ENCODE measurements at places on chromosomes 12 and 14.

GRCh38 chr14:43793579-43793978, 713.5 kb downstream of the FSCB start:
- DNase-seq = no peak

DNA sequence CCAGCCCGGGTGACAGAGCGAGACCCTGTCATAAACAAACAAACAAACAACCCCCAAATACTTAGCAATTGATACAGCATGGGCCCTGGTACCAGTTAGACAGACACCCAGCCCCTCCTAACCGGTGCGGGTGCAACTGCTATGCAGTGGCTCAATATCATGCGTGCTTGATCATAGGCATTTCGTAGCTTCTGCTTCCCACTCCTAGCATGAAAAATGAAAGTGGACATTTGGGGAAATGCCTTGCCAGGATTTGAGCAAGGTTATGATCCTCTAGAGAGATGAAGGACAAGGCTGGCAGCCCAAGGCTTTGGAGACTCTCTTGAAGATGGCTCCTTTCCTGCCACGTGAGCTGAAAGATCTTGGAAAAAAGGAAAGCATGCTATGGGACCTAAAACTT, 13.7 kb downstream of the FGF6 start:
- DNase-seq = no peak

GRCh38 chr12:27244689-27245488, 803 bp downstream of the STK38L start:
- no peak for DNase-seq

DNA sequence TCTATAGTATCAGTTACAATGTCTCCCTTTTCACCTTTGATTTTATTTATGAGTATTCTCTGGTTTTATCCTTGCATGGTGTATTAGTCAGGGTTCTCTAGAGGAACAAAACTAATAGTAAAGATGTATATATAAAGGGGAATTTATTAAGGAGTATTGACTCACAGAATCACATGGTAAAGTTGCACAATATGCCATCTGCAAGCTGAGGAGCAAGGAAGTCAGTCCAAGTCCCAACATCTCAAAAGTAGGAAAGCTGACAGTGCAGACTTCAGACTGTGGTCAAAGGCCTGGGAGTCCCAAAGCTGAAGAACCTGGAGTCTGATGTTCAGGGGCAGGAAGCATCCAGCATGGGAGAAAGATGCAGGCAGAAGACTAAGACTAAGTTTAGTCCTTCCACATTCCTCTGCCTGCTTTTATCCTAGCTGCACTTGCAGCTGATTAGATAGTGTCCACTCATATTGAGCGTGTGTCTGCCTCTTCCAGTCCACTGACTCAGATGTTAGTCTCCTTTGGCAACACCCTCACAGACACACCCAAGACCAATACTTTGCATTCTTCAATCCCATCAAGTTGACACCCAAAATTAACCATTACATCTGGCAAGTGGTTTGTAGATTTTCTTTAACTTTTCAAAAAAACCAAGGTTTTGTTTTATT, 308.0 kb upstream of the LMO3 start:
- no peak for DNase-seq

- no peak for DNase-seq
Measured at GRCh38 chr12:107331471-107331870, 238.1 kb upstream of the CRY1 start.

- DNase-seq = no peak
Measured at GRCh38 chr12:22672951-22673350, 48.0 kb downstream of the ETNK1 start.

GRCh38 chr12:99108924-99109323, 463.8 kb downstream of the APAF1 start:
- no peak for DNase-seq

DNA sequence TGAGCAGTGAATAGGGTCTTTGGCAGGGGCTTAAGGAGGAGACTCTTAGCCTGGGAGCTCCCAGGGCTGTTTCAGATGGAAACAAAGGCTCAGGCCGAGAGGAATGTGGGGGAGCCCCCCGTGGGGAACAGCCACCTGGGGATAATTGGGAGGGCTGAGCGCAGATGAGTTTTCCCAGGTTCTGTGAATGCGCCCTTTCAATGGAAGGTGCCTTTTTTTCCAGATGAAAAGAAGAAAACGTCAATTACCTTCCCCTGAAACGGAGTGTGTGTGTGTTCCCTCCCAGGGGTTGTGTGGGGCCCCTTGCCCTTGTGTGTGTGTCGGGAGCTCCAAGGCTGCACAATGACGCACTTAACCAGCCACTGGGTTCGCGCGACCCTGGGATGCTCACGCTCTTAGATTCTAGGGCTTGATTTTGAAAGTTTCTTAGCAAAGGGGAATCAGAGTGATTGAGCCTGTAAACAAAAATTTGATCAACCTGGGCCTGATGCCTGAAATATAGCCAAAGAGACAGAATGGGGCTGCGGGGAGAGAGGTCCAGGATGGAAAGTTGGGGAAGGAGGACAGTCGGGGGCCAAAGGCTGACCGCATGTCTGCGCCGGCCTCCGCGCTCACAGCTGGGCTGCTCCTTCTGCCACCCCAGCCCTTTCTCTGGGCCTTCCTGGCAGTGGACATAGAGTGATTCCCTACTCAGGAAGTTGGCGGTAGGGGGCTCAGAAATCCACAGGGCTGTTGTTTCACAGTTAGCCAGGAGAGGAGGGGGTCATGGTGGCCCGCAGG, 14.6 kb downstream of the MEG3 start:
- DNase-seq = no peak

GRCh38 chr12:131142891-131143657, 189.4 kb downstream of the ADGRD1 start:
- DNase-seq = no peak

DNA sequence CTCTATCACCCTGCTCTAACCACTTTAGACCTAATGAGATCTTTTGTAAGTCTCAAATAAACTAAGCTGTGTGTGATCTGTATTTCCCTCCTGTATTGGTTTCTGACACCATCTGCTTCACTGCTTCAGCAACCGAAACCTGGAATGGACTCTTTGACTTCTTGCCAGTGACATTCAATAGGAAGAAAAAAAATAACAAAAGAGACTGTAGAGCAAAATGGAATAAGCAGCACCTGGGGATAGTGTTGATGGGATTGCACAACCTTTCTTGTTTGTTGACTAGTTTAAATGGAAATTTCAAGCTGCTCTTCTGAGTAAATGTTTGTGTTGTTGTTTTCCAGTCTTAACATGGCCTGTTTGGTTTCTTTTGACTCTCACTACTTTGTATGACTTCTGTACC, 888.6 kb upstream of the SEL1L start:
- DNase-seq = no peak

GRCh38 chr12:28879379-28879778, 269.7 kb upstream of the FAR2 start:
- no peak for DNase-seq

- no peak for DNase-seq
Measured at GRCh38 chr14:95299271-95299670, 20.4 kb downstream of the CLMN start.

GRCh38 chr12:26953447-26953846, 15.2 kb downstream of the FGFR1OP2 start:
- no peak for DNase-seq

GRCh38 chr12:101823039-101823438, 7.7 kb downstream of the GNPTAB start:
- no peak for DNase-seq

DNA sequence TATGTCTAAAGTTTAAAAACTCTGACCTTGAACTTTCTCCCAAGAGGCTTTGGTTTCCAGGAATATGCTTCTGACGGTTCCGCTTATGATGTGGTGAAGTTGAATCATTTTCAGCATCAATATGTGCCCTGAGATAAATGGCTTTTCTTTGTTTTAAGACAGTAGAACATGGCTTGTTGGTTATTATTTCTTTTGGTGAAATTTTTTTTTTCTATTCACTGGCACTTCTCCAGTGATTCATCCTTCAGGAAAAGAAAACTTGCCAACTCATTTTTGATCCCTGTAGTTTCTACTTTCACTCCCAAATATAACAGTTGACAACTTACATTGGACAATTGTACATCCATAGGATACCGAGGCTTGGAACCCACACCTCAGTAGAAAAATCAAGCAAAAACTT, 1301.2 kb upstream of the FLRT2 start:
- no peak for DNase-seq

DNA sequence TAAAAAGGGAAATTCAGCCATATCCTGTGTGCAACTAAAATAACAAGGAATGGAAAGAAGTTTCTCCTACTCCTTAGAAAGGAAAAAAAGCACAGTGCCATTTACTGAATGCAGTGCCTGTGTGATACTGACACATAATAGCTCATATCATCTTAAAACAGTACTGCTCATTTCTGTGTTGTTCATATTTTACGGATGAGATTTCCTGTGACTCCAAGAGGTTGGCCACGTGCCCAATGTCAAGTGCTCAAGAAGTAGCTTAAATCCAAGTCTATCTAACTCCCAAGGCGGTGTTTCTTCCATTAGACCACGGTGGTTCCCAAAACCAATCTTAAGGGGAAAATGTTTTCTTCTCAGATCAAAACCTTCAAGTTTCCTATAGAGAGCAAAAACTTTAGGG, 20.0 kb downstream of the MAP3K9 start:
- no peak for DNase-seq

DNA sequence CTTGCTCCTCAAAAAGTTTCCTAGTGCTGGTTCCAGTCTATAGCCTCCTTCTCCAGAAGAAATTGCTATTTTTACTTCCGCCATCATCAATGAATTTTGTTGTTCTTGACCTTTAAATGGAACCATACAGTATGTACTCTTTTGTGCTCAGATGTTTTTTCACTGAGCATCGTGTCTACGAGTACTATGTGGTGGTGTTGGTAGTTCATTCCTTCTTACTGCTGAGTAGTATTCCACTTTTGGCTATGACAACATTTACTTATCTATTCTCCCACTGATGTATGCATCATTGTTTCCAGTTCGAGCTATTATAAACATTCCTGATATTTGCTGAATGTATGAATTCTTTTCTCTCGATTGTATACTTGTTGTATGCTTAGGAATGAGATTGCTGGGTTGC, 28.6 kb downstream of the SLC2A14 start:
- DNase-seq = no peak

DNA sequence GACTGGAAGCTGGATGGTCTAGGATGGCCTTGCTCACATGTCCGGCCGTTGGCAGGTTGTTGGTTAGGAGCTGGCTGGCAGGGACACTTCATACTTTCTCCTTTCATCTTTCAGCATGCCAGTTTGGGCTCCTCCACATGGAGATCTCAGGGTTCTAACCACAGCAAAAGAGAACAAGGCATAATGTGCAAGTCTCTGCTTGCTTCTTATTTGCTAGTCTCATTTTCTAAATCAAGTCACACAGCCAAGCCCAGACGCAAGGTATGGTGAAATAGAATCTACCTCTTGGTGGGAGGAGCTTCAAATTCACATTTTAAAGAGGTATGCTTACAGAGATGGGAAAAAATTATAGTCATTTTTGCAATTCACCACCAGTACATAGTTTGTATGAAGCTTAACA, 69.1 kb upstream of the NAP1L1 start:
- DNase-seq = no peak

DNA sequence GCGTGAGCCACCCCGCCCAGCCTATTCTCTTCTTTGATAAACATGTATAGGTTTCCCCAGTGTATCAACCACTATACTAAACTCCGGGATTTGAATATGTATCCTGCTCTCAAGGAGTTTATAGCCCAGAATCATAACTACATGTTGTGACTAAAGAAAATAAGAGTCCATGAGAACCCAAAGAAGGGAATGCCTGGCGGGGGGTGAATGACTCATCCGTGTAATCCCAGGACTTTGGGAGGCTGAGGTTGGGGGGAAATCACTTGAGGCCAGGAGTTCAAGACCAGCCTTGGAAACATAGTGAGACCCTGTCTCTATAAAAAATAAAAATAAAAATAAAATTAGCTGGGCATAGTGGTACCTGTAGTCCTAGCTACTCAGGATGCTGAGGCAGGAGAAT, 57.2 kb downstream of the SIX6 start:
- no peak for DNase-seq

- DNase-seq = no peak
Measured at GRCh38 chr14:20486684-20487395, 17.6 kb downstream of the PNP start.

- no peak for DNase-seq
Measured at GRCh38 chr14:64726585-64726890, 22.3 kb downstream of the PLEKHG3 start.

Measured in stimulated activated CD8-positive, alpha-beta memory T cell treated with anti-CD3 and anti-CD28 coated beads, Interleukin-15, amount 100 ng/mL, for 48 hours (primary cell).